ENCODE measurements at places on chromosomes 16 and 17.

- DNase-seq = no peak
Observed at GRCh38 chr16:77780378-77780837, 8.0 kb upstream of the VAT1L start.

DNA sequence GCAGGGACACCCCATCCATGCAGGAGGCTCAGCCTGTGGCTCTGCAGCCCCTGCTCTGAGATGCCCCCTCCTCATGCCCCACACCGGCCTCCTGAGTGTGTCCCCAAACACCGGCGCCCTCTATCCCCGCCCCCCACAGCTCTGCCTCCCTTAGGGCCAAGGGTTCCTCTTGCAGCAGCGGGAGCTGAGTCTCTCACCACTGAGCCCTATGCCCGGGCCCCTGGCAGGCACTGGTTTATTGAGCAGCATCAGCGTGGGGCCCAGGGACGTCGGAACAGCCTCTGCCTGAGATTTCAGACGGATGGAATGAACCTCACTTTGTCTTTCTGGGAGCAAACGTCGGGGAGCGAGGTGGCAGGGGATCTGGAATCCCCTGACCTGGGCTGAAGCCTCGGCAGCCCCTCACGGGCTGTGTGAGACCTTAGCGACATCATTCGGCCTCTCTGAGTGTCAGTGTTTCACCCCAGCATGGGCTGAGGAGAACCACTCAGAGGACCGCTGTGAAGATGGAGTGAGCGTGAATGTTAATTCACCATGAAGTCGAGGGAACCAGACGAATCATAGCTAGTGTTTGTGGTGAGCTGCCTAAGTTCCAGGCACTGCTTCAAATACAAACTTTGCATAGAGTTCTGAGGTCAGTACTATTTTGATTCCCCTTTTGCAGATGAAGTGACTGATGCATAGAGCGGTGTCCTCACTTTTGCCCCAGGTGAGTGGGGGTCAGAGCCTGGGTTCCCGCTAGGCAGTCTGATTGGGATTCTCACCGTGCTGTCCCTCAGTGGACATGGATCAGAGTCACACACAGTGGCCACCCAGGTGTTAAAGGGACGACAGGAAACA lies 5.3 kb upstream of the C16orf74 start:
- no peak for DNase-seq

DNA sequence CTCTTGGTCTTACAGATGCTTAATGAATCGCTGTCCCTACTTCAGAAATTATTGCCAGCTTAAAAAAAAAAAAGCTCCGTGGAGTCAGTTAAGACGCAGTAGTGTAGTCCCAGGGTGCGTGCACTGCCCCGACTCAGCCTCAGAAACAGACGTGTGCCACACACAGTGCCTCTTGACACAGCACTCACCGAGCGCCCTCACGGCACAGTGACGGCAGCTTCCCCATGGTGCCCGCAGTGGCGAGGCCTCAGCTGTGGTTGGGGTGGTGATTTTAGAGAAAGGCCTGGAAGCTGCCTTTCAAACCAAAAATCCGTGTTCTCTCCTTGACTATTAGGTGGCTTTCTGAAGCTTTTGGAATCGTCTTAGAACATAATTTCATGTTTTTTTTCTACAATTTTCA lies 13.9 kb downstream of the TCF25 start:
- DNase-seq = no peak

GRCh38 chr16:4056161-4057105 lies 59.8 kb downstream of the ADCY9 start:
- no peak for DNase-seq

GRCh38 chr16:69364088-69364487 lies 12.5 kb upstream of the TMED6 start:
- no peak for DNase-seq

DNA sequence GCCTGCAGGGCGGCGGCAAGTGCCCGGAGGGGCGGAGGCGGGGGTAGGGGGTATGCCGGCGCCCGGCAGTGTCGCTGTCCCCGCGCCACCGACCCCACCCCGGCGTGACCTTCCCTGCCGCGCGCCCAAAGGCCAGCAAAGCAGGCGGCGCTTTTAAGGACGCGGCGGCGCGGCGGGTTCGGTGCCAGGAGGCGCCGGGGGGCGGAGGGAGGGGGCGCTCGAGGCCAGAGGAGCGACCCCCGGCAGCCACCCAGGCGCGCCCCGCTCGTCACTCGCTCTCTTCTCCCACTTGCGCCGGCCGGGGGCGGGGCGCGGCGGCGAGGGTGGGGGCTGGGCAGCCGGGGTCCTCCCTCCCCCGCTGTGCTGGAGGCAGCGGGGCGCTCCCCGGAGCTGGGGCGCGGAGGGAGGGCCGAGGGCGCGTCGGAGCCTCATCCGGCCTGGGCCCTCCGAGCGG lies 8.6 kb upstream of the BAHCC1 start:
- peak; percentile 76 for DNase-seq

DNA sequence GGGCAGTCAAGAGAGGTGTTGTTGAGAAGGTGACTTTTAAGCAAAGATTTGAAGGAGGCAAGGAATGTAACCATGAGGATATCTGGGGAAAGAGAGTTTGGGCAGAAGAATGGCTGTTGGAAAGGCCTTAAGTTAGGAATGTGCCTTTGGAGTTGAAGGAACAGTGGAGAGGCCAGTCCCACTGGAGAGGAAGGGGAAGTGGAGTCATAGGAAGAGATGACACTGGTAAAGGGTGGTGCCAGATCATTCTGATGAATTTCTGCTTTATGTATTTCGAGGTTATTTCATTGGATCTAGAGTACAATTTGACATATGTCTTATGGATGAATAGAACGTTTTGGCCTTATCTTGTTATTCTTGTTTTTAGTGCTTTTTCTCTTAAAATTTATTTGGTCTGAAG lies 93.5 kb downstream of the WWP2 start:
- peak; percentile 1 for DNase-seq

DNA sequence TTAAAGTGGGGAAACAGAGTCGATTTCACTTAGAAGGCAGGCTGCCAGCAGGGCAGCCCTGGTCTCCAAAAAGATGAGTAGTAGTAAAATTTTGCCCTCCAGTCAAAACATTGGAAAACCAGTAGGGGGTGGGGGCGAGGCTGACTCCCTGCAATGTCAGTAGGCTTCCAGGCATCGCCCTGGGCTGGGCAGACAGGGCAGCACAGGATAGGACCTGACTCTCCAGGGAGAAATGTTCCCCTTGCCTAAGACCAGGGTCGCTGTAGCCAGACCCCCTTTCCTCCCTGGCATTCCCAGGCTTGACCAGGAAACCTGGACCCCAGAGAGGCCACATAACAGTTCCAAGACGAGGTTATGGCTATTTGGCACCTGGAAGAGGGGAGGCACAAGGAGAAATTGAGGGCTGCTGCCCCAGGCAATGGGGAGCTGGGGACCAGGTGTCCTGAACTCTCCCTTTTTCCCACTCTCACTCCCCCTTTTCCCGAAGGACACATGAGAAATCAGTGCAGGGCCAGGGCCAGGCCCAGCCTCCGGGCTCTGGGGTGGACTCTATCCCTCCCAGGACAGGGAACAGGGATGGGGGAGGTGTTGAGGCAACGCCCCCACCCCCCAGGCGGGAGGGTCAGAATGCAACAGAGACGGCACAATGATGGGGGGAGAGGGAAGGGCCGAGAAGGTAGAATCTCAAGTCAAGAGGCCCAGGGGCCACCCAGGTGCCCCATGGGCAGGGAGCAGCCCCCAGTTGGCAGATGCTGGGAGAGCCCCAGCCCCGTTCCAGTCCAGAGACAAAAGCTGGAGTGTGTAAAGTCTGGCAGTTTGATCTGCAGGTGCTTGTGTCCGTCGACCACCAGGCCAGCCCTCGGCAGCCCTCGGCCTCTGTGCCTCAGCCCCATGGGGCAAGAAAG lies 4.5 kb upstream of the SAMD14 start:
- no peak for DNase-seq

DNA sequence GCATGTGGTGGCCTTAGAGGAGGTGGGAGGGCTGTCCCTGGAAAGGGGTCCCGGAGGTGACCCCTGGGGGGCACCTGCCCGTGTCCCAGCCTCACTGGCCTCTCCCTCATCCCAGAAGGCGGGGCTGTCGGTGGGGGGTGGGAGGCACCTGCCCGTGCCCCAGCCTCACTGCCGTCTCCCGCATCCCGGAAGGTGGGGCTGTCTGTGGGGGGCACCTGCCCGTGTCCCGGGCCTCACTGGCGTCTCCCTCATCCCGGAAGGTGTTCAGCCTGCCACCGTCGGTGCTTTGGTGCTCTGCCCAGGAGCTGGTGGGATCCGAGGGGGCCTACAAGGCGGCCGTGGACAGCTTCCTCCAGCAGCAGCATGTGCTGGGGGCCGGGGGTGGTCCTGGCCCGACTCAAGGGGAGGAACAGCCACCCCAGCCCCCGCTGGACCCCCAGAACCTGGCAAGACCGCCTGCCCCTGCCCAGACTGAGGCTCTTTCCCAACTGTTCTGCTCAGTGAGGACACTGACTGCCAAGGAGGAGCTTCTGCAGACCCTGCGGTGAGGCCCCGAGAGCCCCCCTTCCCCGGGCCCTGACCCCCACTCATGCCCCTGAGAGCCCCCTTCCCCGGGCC lies 6.2 kb downstream of the CTU2 start:
- no peak for DNase-seq

DNA sequence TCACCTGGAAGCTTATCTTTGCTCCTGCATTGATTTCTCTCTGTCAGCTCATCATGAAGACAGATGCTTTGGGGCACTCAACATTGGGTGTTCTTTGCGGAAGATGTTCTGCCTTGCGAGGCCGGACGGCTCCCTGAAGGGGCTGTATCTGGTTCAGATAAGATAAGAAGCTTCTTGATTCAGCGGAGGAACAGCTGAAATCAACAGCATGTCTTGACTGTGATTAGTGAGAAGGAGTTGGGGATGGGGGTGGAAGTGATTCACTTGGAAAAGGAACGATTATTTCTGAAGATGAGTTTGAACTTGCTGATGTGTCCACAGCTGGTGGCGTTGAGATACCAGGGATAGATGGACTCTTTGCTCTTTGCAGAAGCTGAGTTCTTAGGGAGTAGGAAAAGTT lies 126.9 kb upstream of the WSCD1 start:
- DNase-seq = no peak

DNA sequence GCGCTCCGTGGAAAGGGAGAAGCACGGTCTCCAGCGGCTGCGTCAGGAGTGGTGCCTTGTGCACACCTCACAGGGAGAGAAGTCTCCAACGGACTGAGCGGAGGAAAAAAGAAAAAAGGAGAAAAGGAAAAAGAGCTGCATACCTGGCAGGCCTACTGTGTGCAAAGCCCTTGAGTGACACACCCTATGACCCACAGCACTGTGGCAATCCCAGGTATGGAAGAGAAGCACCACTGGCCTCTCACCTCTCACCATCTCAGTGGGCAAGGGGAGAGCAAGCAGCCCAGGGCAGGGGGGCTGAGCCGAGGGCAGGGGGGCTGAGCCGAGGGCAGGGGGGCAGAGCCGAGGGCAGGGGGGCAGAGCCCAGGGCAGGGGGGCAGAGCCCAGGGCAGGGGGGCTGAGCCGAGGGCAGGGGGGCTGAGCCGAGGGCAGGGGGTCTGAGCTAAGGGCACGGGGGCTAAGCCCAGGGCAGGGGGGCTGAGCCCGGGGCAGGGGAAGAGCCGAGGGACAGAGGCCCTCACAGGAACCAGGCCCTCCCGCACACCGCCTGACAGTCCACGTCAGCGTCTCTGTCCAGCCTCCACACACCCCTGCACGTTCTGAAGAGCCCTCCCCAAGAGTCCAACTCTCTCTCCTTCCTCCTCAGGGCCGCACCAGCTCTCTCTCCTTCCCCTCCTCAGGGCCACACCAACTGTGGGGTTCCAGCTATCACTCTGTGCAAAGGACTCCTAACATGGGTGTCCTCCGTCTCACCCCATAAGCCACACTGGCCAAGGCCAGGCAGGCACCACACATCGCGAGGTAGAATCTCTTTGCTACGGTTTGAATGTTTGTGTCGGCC lies 105.8 kb downstream of the ZNF778 start:
- no peak for DNase-seq

GRCh38 chr16:27177031-27177774 lies 26.1 kb upstream of the KDM8 start:
- no peak for DNase-seq

- DNase-seq = peak; percentile 91
Observed at GRCh38 chr16:72832621-72833248, 215.2 kb downstream of the ZFHX3 start.

DNA sequence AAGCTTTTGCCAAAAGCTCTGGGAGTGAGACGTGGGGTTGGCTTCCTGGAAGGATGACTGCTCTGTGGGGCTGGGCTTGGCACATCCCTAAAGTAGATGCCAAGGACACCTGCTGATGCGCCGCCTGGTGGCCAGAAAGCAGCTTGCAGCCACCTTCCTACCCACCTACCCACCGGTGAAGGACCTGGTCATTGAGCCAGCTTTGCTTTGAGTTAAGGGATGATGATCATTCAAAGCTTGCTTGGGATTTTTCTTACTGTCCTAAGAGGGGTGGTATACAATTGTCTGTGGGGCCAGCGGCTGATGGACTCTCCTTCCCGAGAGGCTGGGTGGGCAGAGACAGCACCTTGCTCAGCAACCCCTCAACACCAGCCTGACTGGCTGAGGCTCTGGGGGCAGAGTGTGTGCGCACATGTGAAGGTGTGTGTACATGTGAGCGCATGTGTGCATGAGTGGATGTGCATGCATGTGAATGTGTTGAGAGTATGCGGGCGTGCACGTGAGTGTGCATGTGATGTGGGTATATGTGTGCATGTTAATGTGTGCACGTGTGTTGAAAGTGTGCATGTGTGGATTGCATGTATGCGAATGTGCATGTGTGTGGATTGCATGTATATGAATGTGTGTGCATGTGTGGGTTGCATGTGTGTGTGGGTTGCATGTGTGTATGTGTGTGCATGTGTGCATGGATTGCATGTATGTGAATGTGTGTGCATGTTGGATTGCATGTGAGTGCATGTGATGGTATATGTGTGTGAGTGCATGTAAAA lies 18.6 kb downstream of the C1QTNF1 start:
- DNase-seq = no peak

- DNase-seq = no peak
Observed at GRCh38 chr16:22190081-22190775, 15.8 kb upstream of the EEF2K start.

DNA sequence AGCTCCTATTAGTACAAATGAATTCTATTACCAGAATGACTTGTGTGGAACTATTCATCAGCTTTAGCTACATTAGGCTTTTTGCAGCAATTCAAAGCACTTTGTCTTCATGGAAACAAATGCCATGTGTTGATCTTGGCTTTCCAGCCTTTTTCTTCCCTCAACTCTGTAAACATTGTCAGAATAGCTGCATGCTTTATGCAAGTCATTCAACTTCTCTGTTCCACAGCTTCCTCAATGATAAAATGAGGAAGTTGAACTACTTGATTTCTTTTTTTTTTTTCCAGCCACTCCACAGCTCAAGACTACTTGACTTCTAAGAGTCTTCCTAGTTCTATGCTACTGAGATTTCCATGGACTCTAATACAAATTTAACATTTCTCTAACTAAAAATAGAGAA lies 41.1 kb downstream of the KIAA0753 start:
- no peak for DNase-seq

All from right hindlimb (tissue), 1 donor.